ENCODE measurements at places on chromosomes 5 and 9.

GRCh38 chr5:177008716-177009115 is 2.1 kb upstream of the UIMC1 start:
- DNase-seq, result no peak

DNA sequence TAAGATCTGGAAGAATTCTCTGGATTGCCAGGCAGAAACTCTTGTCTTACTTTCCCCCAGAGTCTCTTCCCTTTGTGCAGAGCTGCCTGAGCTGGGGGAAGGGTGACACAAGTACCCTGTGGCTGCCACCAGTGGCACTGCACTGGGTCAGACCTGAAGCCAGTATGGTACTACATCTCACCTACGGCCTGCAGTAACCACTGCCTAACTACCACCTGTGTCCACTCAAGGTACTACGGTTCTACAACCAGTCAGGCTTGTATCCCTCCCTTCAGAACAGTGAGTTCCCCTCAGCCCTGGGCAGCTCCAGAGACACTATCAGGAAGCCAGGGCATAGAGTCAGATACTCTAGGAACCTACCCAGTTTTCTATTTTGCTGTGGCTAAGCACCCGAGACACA is 212.0 kb upstream of the POU5F2 start:
- no peak for DNase-seq

- DNase-seq, result no peak
Observed at GRCh38 chr5:177364159-177364962, 6.6 kb downstream of the RGS14 start.

GRCh38 chr9:76267284-76267652 is 127.0 kb downstream of the RFK start:
- no peak for DNase-seq

DNA sequence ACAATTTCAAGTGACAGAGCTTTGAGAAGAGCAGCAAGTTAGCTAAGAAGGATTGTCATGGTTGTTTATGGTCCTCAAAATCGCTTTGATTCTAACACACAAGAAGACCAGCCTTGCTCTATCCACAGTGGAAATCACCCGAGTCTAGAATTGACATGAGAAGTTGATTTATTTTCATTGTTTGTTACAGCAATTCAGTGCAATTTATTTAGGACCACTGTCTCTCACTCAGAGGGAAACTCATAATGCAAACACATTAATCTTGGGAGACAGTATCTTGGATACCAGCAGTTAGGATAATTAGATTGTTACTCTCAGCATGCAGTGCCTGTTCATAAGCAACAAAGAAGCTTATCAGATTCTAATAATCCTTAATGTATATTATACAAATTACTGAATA is 498.9 kb downstream of the NTRK2 start:
- no peak for DNase-seq

GRCh38 chr9:135077497-135078200 is 9.8 kb upstream of the OLFM1 start:
- no peak for DNase-seq

DNA sequence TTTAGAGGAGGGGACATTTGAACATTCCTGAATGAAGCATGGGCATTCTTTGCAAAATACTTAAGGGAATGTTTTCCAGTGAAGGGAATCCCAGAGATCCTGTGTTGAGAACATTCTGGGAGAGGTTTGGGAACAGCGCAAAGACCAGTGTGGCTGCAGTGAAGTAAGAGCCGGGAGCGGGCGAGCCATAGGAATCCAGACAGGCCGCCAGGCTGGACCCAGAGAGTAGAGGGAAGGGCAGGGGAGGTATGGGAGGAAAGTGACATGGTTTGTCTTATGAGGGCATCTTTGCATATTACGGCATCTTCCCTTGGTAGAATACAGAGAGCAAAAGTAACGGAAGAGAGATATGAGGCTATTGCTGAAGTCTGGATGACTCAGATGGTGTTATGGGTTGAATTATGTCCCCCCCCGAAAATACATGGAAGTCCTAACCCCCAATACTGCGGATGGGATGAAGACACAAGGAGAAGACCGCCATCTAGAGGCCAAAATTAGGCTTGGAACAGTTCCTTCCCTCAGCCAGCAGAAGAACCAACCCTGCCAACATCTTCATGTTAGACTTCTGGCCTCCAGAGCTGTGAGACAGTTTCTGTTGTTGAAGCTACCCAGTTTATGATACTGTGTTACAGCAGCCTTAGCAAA is 268.2 kb downstream of the MAST4 start:
- DNase-seq, result no peak

DNA sequence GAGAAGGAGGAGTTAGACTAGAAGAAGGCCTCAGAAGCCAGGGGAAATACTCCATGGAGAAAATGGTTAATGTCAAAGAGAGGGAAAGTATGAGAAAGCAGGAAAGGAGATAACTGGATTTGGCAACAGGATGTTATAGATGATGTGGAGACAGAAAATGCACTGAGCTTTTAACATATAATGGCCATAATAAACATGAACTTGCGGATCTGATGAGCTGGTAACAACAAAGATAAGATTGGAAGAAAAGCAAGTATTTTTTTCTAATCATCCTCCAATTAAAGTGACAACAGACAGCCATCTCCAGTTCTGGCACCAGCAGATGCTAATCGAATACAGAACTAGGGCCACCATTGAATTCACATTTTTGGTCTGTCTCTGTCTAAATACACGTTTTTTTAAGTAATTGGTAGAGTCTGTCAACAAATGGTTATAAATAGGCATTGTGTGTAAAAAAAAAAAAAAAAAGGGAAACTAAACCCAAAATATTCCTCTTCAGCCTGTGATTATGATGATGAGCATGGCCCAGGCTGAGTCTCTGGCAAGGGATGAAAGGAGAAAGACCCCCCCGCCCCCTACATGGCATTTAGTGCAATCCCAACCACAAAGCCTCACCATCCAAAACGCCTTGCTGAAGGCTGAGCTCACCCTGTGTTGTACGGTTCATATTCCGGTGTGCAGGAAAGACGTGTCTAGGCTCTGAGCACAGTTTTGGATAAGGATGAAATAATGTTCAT is 149.5 kb upstream of the LHFPL2 start:
- DNase-seq, result no peak

- no peak for DNase-seq
Observed at GRCh38 chr5:33885679-33886078, 6.1 kb downstream of the ADAMTS12 start.

DNA sequence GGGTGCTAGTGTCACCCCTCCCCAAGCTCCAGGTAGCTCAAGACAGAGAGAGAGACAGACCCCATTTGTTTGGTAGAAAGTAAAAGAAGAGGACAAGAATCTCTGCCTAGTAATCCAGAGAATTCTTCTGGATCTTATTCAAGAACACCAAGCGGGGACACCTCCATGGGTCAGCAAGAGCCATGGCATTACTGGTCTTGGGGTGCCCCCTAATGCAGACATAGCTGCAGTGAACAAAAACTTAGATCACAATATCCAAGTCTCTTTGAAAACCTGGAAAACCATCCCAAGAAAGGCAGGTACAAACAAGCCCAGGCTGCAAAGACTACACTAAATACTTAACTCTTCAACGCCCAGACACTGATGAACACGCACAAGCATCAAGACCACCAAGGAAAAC is 29.9 kb upstream of the PDE4D start:
- no peak for DNase-seq

DNA sequence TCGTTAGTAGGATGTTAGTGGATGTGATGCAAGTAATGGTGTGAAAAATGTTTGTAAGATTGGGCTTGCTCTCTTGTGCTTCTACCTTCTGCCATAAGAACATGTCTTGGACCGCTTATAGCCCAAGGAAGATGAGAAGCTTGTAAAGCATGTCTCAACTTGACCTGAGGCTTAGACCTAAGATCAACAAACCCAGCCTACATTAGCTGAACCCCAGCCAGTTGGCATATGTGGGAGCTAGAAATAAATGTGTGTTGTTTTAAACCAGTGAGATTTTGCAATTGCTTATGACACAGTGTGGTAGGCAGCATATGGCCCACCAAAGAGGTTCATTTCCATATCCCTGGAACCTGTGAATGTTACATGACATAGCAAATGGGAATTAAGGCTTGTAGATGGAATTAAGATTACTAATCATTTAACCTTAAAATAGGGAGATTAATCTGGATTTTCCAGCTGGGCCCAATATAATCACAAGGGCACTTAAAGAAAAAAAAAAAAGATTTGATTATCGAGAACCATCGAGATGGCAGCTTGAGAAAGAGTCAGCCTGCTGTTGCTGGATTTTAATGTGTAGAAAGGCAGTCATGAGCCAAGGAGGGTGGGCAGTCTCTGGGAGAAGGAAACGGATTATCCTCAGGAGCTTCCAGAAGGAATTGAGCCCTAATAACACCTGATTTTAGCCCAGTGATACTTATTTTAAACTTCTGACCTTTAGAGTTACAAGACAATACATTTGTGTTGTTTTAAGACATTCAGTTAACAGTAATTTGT is 27.3 kb upstream of the EDIL3 start:
- DNase-seq, result no peak

GRCh38 chr9:114250648-114251047 is 72.2 kb upstream of the ORM1 start:
- no peak for DNase-seq

Data from NCI-H2081 treated with DMSO at 0.1 percent for 48 hours (cell line).